ENCODE measurements at places on chromosomes 4 and X. TPM values are rescaled to one million over a fixed set of nuclear protein-coding genes. Genes with fewer than 3 reads are reported as not detected.
A peak's percentile ranks its signal among the peaks of the same experiment; 100 is the strongest.

Gene TRPC5OS
- not detected for polyA plus RNA-seq

Gene AADAT
- 35.3 TPM for polyA plus RNA-seq

Gene CYSLTR1
- polyA plus RNA-seq: 2.1 TPM

Gene GATA1
- 0.76 TPM for polyA plus RNA-seq

Gene PRSS12
- 2.3 TPM for polyA plus RNA-seq

GRCh38 chr4:9781343-9782135, at the start of gene DRD5:
Gene DRD5 (plus strand): TSS chr4:9781634. CDS start chr4:9782030, 396 bp downstream.
- DNase-seq: no peak

GRCh38 chrX:97398030-97398551, 514.4 kb downstream of the RPA4 start:
- DNase-seq: no peak

- peak; percentile 29 for DNase-seq
Observed at GRCh38 chr4:105624530-105624929, 72.1 kb downstream of the ARHGEF38 start.

DNA sequence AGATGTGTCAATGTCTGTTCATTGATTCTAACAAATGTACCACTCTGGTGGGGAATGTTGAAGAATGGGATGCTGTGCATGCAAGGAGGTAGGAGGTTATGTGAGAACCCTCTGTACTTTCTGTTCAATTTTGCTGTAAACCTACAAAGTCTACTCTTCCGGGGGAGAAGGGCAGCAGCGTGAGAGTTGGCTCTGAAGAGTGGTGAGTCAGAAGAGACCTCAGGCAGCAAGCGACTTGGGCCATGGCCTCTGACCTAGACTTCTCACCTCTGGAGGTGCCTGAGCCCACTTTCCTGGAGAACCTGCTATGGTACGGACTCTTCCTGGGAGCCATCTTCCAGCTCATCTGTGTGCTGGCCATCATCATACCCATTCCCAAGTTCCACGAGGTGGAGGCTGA, 26.7 kb downstream of the MANBA start:
- DNase-seq: no peak

- DNase-seq: no peak
Observed at GRCh38 chrX:45743081-45743533, 542.4 kb upstream of the DIPK2B start.

- DNase-seq: no peak
Observed at GRCh38 chrX:44904542-44905115, 31.6 kb downstream of the KDM6A start.

DNA sequence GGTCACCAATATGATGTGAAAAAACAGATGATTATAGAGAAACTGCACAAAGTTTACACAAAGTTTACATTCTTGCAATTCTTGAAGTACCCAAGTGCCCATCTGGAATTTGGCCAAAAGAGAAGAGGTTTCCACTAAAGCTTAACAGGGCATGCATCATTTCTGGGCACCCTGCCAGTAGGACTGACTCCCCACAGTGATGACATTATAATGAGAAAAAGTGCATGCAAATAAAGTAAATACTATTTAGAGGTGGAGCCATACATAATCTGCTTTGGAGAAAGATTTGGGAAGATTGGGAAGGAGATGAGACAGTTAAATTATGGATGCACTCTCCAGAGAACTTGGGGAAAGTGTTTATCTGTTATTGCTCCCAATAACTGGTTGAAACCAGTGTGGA, 93.7 kb upstream of the TRPC3 start:
- DNase-seq: no peak

GRCh38 chr4:24053934-24054333, 164.1 kb upstream of the PPARGC1A start:
- DNase-seq: no peak

DNA sequence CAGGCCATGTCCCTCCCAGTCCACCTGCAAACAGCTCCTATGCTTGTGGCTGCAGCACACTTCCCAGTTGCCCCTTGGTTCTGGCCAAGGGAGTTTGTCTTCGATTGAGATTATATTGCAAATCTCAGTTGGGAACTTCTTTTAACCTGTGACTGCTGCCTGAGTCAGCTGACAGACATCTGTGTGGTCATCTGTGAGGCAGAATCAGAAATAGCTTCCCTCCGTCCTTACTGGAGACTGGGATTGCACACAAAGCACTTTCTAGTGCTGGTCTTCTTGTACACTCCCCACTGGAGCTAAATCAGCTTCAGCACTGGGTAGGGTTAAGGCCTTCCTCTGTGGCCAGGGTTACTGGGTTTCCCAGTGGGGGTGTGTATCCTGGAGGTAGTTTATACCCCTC, 34.3 kb downstream of the ZNF330 start:
- no peak for DNase-seq

DNA sequence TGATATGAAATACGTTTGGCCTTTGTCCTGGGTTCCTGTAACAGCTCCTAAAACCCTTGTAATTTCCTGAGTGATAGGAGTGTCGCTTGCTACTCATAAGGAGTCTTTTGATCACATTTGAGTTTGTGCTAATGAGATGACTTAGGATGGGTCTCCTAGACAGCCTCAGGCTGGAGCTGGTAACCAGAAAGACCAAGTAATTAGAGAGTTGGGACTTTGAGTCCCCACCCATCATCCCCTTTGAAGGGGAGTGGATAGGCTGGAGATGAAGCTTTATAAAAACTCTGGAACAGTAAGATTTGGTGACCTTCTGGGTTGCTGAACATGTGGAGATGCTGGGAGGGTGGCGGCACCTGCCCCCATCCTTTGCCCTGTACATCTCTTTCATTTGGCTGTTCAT, 2.9 kb downstream of the SEC24B start:
- DNase-seq: peak; percentile 5

- no peak for DNase-seq
Observed at GRCh38 chr4:48634688-48635308, 144.7 kb downstream of the ZAR1 start.

DNA sequence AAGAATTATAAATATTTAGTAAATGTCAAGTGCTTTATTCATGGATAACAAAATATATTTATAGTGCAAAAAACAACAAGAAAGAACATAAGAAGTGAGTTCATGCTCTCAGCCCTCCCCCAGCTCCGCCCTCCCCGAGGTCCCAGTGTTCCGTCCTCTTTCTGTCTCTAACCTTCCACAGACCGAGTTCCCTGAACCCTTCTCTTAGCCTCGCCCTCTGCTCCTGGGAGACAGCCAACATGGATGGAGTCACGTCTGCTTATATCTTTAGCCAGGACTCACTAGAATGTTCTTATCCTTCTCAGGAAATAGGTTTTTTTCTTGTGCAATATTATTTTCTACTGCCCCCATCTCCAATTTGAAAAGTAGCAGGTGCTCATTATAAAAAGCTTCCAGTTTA, 40.1 kb upstream of the HELT start:
- DNase-seq: no peak

DNA sequence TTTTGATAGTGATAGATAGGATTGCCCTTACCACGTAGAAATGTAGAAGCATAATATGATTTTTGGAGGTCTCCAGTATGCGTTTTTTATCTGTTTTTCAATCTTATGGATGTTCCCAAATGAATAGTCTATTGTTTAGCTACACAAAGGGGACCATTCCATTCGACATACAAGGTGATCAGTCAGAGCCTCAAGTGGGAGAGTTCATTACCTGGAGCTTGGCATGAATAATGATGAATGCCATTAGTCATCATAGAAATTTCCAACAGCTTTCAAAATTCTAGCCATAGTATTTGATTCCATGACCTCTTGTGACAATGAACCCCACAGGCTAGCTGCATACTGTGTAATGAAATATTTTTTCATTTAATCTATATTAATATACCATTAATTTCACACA, 123.6 kb downstream of the PDHA2 start:
- no peak for DNase-seq

GRCh38 chrX:48942895-48943294, 14.5 kb downstream of the OTUD5 start:
- DNase-seq: no peak

GRCh38 chr4:100070868-100071267, 119.4 kb downstream of the DDIT4L start:
- no peak for DNase-seq

DNA sequence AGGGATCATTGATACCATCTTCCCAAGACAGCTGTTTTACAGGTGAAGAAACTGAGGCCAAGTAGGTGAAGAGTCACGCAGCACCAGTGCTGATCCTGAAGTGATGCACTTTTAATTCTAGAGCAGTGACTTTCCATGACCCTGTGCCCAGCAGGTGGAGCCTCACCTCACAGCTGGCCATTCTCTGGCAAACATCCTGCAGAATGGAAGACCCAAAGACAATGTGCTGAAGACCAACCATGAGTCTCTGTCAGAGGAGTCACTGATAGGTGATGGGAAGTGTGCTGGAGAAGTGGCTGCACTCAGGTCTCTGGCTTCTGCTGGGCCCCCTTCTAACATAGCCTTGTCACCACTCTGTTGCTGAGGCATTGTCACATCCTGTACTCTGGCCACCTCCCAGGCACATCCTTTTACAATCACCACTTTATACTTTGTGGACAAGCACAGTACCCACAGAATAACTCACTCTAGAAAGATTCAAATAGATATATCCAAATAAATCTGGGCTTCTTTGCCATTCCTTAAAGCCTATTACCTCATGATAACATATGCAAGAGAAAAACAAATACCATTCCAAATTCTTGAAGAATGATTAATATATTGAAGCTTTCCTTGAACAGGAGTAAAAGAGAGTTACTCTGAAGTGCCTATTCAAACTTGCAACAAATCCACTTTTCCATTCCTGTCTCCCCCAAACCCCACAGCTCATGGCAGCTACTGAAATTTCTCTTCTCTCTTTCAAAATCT, 64.1 kb upstream of the SCOC start:
- DNase-seq: no peak

All from large intestine (tissue), 12 donors.